ENCODE measurements at places on chromosomes 7 and 10.

DNA sequence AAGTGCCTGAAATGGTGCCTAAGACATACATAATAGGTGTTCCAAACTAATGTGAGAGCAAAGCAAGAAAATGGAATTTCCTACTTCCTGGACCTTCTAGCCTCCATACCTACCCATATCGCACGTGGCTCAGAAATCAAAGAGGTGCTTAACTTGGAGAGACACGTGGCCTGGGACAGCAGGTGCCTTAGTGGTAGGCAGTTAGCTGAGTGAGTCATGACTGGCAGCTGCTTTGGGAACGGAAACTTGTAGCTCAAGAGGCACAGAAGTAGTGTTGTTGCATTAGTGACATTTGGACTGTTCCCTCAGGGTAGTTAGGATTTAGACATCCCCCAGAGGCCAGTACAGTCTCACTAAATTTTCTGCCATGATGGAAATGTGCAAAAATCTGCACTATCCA is 12.0 kb upstream of the BMPER start:
- no peak for DNase-seq

GRCh38 chr10:63910806-63911205 is 389.6 kb downstream of the REEP3 start:
- no peak for DNase-seq

DNA sequence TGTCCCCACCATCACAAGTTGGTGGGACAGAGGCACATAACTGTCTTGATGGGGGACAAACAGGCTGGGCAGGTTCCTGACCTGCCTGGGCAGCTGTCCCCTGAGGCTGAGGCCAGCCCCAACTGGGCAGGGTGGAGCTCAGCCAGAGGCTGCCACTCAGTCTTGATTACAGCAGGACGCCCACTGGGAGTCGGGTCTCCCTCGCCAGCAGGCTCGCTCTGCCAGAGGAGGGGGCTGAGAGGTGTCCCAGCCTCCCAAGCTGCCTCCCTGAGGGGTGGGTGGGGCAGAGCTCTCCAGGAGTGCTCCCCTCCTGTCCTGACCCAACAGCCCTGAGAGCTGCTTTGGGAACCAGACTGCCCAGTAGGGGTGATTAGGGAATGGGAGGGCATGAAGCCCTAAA is 1.8 kb upstream of the CAMK2G start:
- no peak for DNase-seq

GRCh38 chr10:63769367-63769766 is 248.2 kb downstream of the REEP3 start:
- no peak for DNase-seq

- no peak for DNase-seq
These were observed 91.4 kb upstream of the KLF6 start for GRCh38 chr10:3876350-3876962.

DNA sequence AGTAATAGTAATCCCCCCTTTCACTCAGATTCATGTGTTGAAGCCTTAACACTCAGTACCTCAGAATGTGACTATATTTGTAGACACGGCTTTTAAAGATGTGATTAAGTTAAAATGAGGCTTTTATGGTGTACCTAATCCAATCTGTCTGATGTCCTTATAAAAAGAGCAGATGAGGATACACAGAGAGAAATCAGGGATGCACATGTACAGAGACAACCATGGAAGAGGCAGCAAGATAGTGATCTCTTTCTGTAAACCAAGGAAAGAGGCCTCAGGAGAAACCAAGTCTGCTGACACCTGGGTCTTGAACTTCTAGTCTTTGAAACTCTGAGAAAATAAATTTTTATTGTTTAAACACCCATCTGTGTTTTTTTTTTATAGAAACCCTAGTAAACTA is 44.0 kb upstream of the ZNF365 start:
- no peak for DNase-seq

- no peak for DNase-seq
These were observed 205.3 kb upstream of the ZNF32 start for GRCh38 chr10:43854007-43854406.

- no peak for DNase-seq
These were observed 181.2 kb upstream of the NOBOX start for GRCh38 chr7:144584726-144585125.

DNA sequence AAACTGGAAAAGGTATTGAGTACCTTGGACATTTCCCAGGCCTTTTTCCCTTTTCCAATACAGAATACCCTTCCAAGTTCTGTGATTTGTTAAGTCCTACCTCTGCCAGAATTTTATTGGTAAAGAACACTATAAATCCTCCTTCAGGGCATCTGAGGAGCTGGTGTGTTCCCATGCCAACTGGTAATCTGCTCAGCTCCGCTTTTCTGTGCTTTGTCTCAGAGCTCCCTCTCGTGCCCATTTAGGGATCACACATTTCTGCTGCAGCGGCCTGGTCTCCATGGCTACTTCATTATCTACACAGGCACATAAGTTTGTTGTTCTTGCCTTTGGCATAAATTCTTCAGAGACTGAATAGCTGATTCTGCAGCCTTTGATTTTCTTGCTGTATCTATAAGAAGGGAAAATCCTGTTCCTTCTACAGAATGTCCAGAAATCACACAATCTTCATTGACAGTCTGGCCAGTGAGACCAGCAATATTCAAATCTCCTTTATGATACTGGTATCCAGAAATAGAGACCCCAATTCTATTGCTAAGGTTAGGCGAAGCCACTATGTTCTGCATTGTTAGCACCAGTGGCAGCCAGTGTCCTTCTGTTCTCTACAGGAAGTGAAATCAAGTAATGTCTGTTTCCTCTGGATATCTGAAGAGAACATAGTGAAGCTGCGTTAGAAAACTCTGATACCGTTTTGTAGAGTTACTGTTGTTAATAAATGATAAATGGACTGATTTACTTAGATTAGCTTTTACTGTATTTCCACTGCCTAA is 51.9 kb downstream of the DENND11 start:
- DNase-seq, result peak; percentile 92

GRCh38 chr10:123034332-123034731 is 25.5 kb downstream of the ACADSB start:
- DNase-seq, result no peak

DNA sequence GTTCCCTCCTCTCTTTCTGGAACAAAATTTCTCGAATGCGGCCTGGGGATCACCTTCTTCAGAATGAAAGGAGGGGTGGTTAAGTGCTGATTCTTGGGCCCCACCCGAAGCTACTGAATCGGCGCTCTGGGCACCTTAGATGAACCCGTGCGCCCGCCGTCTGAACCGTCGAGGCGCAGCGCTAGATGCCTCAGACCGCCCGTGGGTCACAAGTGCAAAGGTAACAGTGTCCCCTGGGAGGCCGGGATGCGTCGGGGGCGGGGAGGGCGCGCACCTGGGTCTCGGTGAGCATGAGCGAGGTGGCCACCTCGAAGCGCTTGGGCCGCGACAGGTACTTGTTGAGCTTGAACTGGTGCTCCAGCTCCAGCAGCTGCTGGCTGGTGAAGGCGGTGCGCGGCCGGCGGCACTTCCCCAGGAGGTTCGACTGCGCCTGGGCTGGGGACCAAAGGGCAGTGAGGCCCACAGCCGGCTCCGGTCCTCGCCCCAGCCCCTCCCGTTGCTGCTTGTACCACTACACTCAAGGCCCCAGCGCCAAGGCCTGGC is 4.2 kb downstream of the MNX1 start:
- no peak for DNase-seq

DNA sequence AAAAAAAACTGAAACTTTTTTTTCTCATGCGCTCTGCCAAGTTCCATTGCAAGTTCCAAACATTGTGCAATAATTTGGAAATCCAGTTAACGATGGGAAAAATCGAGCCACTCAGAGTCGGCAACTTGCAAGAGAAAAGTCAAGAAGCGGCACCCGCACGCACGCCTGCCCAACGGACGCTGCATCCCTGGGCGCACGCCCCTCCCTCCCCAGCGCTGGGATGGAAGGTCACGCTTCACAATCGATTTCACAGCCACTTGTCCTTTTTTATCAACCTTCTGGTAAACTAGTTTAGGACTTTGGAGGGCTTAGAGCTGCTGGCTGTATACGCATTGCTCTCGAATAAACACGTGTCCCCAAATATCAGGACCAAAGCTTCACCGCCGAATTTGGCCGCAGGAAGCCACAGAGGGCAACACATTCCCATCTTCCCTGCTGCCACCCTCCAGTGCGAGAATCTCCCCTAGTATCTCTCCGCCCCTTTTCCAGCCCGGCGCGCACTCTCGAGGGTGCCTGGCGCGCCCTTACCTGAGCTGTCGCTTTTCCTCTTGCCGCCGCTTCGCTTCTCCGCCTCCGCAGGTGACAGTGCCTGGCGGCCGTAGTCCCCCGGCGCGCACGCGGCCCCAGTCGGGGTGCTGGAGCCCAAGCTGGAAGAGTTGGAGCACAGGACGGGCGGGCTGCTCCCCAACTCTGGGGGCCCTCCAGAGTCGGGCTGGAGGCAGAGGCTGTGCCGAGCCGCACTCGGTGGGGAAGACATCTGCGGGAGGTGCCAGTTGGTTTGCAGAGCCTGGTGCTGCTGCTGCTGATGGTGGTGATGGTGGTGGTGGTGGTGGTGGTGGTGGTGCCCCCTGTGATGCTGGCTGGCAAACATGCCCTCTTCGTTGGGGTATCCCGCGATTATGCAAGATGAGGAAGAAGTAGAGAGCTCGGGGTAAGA is 857 bp downstream of the MEOX2 start:
- DNase-seq, result no peak

DNA sequence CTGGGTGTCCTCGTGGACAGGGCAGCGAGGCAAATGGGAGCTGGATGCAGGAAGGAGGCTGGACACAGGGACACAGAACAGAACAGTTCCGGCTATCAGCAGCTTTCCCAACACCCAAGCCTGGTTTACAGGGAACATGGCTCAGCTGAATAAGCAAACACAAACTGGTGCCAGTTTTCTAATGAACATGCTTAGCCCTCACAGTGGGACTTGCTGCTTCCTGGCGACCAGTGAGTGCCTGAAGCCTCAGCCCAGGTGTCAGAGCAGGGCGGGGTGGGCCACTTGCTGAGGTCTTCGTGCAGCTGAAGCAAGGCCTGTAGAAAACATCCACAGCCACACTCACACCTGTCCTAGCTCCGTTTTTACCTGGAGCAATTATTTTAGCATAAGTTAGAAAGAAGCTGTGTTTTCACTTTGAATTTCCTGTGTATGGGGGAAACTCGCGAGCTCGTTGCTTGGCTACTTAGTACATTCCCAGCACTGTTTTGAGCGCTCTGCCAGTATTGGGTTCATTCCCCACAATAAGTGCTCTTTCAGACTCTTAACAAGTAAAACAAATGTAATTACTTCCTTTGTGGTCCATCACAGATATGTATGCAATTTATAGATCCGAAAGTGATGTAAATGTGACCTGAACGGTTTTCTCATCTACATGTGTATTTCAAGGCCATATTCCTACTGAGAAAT is 261.2 kb upstream of the SHH start:
- DNase-seq, result no peak

- DNase-seq, result no peak
These were observed 93.2 kb upstream of the ZNF438 start for GRCh38 chr10:31124852-31125251.

GRCh38 chr7:15057272-15057671 is 154.7 kb upstream of the DGKB start:
- DNase-seq, result no peak

DNA sequence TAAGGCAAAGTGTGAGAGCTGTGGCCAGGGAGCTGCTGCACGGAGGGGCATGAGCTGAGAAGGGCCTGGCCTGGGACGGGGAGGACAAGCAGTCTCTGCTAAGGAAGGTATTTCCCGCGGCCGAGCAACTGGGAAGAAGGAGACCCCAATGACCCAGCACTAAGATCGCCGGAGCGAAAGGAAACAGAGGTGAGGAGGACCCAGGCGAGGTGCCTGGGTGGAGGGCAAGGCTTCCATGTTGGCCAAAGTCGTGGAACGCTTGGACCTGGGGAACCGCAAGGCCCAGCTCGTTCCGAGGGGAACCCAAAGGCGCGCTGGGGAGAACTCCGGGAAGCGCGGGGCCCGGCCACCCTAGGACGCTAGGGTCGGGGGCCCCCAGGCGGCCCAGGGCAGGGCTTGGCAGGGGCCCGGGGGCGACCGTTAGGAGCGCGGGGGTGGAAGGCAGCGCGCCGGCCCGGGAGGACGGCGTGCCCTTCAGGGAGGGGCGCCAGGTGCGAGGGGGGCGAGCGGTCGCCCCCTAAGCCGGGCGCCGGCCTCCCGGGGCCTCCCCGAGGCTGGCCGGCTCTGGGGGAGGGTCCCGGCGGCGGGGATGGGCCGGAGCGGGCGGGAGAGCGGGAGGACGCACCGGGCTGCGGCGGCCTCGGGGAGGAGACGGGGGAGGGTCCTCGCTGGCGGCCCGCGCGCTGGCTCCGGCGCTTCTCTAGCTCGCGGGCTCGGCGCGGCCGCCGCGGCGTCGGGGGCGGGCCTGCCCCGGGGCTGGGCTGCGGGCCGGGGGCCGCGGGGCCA is 545 bp downstream of the GIGYF1 start:
- no peak for DNase-seq

DNA sequence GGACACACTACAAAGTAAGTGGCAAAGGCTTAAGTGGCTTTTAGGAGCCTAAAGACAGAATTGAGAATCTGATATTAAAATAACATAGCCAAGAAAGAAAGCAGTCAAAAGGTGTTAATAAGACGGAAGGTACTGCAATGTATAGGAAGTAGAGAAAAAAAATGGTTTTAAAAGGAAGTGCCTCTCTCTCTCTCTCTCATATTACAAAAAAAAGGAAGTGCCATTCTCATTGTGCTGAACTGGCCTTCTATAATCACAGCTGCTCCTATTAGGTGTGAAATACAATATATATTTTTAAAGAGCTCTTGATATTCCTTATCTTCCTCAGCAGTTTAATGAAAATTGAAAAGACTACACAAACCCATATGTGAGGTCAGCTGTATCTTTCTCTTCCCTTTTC is 199.4 kb upstream of the NPVF start:
- no peak for DNase-seq

DNA sequence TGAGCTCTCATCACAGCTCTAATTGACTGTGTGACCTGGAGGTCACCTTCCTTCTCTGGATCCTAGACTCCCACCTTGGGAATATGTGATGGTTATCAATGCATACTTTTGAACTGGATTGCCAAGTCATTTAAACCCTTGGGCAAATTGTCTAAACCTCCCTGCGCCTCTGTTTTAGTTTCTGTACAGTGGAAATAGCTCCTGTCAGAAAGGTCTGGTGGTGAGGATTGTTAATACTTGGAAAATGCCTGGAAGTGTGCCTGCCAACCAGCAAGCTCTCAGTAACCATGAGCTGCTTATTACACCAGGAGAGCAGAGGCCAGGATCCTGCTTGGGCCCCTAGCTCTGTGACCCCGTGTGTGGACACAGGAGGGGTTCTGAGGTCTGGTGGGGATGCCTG is 108.7 kb upstream of the PPIF start:
- no peak for DNase-seq

Measured in hippocampal formation (tissue), 2 donors.